Stimulated activated memory B cell treated with anti-CD40 and anti-IgM and Interleukin-4, amounts not matched to agents 10 μg/mL and 1 μg/mL and 100 μg/mL, for 72 hours (primary cell): ENCODE measurements at places on chromosomes 2 and 18.
A peak's percentile ranks its signal among the peaks of the same experiment; 100 is the strongest.

- no peak for ATAC-seq
These were observed 19.8 kb upstream of the BZW1 start for GRCh38 chr2:200791905-200792304.

- no peak for ATAC-seq
These were observed 39.1 kb upstream of the B3GNT7 start for GRCh38 chr2:231356466-231356844.

DNA sequence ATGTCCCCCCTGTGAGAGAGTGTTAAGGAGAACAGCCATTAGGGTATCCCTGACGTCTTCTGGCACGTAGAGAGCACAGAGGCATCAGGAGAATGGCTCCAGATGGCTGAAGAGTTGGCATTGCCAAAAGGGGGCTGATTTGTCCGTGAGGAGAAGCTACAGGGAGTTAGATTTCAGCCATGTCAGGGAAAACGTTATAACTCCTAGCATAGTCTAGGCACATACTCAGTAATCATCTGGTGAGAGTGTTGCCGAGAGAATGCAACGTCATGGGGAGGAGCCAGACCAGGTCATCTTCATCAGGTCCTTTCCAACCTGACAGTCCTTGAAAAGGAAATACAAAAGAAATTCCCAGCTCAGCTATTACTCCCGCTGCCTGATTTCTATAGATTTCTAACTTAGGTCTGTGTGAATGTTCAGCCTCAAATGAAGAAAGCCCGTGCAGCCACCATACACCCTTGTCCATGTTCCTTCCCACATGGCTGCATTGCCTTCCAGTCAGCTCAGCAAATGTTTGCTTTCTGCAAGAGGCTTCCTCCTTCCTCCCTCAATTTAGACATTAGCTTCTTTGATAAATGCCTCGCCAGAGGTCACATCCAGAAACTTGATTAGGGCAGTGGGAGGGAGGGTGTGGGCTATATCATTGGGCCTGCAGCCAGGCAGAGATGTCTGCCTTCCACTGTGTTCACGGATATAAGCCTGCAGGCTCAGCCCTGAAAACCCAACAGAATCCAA, 93.0 kb downstream of the STPG4 start:
- ATAC-seq, result no peak

DNA sequence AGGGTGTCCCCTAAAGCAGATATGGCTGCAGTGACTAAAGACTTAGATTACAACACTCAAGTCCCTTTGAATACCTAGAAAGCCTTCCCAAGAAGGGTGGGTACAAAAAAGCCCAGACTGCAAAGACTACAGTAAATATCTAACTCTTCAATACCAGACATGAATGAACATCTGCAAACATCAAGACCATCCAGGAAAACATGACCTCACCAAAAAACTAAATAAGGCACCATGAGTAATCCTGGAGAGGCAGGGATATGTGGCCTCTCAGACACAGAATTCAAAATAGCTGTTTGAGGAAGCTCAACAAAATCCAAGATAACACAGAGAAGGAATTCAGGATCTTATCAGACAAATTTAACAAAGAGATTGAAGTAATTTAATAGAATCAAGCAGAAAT, 138.2 kb upstream of the OTOS start:
- ATAC-seq, result no peak

GRCh38 chr2:168849610-168850009, 40.6 kb downstream of the SPC25 start:
- ATAC-seq, result peak; percentile 34
